ENCODE measurements at places on chromosomes 1 and 21.

- DNase-seq = no peak
Measured at GRCh38 chr1:94777281-94777680, 42.9 kb upstream of the SLC44A3 start.

DNA sequence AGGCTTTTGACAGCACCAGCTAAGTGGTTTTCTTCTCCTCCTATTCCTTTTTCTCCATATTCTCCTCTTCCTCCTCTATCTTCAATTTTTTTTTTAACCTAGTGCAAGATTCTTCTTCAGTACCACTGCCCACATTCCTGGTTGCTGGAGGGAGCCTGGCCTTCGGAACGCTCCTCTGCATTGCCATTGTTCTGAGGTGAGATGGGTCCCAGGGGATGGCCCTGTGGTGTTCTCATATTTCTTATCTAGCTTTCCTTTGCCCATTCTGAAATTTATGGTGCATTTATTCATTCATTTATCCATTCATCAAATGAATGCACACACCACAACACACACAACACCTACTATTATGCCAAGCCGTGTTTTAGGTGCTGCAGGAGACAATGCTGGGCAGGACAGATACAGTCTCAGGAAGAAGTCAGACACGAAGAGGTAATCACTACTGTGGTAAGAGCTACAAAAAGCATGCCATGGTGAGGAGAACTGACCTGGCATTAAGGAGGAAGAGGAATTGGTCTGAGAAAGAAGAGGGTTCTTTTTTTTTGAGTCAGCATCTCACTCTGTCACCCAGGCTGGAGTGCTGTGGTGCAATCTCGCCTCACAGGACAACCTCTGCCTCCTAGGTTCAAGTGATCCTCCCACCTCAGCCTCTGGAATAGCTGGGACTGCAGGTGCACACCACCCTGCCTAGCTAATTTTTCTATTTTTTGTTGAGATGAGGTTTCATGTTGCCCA is 47.5 kb upstream of the TDRD10 start:
- no peak for DNase-seq

DNA sequence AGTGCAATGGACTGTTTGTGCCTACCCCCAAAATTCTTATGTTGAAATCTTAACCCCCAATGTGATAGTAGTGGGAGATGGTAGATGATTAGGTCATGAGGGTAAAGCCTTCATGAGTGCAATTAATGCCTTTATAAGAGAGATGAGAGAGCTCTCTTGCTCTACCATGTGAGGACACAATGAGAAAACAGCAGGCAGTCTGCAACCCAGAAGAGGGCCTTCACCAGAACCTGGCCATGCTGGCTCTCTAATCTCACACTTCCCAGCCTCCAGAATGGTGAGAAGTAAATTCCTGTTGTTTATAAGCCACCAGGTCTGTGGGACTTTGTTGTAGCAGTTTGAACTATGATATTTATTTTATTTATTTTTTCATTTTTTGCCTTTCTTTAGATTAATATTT is 21.0 kb downstream of the RYR2 start:
- no peak for DNase-seq

DNA sequence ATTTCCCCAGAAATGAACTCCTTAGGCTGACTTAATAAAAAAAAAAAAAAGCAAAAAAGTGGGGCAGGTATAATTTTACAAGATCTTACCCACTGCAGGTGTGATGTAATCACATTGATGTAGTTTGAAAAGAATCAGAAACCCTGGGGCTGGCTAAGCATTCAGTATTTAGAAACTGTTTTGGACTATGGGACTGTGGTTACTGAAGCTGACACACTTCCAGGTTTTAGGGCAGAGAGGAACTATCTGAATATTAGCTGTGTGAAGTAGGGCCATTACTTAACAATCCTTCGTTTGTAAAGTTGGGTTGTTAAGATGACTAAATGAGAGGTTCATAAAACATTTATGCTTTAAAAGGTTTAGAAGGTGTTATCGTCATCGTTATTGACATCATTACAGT is 165.3 kb downstream of the FASLG start:
- no peak for DNase-seq

DNA sequence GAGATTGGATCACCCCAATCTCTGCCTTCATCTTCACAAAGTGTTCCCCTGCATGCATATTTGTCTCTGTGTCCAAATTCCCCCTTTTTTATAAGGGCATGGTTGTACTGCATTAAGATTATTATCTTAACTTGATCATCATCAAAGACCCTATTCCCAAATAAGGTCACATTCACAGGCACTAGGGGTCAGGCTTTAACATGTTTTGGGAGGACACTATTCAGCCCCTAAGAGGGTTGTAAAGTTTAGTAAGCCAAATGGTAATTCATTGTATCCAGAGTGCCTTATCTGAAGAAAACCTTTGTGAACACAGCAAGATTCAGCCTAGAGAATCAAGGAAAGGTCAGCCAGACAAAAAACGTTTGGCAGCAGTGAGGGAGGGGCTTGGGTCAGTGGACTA is 317.6 kb upstream of the PLD5 start:
- no peak for DNase-seq

All from activated naive CD4-positive, alpha-beta T cell treated with anti-CD3 and anti-CD28 coated beads, Interleukin-2, amount 50 U/mL, for 72 hours (primary cell).